Hippocampal formation (tissue), 2 donors: ENCODE measurements at places on chromosomes 6 and 20.

DNA sequence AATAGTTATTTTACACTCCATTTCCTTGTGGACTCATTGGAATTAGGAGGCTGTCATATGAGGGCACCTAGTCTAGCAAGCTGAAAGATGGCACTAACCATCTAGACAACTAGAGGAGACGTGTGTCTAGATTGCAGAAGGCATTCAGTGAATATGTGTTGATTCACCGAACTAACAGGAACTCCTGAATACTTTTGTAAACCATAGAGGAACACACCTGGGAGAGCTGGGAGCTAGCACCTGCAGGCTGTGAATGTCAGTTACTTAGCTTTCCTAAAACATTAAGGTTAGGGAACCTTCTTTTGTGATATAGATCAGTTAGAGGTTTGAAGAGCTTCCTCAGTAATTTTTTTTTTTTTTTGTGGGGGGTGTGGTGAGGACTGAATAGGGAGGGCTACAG lies 7.7 kb downstream of the OPN5 start:
- no peak for DNase-seq

DNA sequence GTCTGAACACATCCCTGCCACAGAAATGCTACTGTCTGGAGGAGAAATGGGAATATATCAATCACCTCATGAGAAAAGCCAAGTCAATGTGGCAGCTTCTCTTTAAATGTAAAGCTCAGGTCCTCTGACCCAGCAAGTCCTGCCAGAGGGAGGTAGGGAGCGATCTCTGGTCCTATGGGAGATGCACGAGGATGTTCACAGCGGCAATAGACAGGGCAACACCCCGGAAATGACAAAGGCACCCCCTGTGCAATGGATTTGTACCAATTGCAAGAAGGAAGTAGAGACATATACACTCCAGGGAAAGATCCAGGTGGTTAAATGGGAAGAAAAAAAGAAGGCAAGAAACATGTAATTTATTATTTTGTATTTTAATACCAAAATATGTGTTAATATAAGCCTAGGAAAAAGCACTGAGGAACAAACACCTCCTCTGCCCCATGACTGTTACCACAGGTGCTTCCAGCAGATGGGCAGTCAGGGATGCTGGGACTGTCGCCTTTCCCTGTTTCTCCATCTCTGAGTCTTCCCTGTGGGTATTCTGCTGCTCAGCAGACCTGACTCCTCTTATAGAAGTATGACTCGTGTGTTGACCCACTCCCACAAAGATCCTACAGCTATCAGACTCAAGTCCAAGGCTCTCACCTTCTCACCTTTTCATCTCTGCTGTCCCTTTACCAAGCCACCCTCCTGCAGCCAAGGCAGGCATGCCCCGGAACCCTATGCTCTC lies 20.8 kb downstream of the ATP9A start:
- no peak for DNase-seq

- DNase-seq = no peak
Measured at GRCh38 chr6:37636116-37636515, 61.6 kb downstream of the MDGA1 start.

DNA sequence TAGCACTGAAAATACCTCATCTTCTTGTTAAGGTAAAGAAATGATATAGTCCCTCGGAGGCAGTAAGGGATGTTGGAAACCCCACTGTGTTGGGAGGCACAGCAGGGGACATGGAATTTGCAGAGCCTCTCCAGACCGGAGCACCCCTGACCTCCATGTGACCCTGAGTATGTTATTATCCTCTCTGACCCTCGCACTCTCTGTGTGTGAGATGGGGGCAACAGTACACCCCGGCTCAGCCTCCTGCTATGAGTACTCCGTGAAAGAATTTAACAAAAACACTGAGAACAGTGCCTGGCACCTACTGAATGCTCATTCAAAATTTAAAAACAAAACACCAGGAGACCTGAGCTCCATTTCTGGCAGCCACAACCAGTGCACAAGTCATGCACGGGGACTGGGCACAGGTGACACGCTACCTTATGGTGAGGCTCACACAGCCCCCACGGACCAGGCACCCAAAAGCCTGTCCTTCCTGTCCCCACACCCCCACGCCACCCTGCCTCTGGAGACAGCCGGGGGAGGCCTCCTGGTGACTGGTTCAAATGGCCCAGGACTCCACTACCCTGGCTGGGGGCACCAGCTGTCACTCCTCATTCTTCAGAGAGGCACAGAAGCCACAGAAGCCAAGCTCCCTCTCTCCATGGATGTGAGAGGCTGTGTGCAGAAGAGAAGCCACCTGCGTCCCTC lies 6.1 kb downstream of the NINL start:
- DNase-seq = no peak

GRCh38 chr6:40148882-40149573 lies 214.8 kb upstream of the MOCS1 start:
- no peak for DNase-seq

- DNase-seq = no peak
Measured at GRCh38 chr6:88367248-88367647, 201.1 kb upstream of the CNR1 start.

DNA sequence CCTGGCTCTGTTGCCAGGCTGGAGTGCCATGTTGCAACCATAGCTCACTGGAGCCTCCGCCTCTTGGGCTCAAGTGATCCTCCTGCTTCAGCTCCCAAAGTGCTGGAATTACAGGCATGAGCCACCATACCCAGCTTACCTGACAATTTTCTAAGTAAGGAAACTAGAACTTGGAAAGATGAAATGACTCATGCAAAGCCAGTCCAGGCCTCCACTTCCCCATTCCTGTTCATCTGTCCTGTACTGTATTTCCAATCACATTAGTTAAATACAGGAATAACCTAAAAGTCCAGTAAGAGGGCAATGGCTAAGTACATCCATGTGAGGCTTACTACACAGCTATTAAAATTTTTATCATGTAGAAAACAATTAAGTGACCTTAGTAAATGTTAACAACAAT lies 8.3 kb upstream of the ADGB start:
- DNase-seq = no peak

DNA sequence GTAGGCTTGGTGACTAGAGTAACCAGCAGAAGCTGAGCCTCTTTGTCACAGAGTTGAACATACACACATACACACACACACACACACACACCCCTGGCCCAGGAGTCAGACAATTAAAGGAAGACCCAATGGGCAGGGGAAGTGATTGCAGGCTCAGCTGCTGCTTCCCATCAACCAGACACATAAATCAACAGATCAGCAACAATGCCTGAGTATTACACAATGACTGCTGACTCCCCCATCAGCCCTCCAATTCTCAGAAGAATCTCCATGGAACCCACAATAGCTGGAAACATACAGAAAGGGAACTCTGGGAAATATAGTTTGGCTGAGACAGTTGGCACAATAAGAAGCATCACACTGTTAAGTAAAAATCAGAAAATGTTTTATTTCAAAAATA lies 270.4 kb upstream of the PLCB4 start:
- no peak for DNase-seq

DNA sequence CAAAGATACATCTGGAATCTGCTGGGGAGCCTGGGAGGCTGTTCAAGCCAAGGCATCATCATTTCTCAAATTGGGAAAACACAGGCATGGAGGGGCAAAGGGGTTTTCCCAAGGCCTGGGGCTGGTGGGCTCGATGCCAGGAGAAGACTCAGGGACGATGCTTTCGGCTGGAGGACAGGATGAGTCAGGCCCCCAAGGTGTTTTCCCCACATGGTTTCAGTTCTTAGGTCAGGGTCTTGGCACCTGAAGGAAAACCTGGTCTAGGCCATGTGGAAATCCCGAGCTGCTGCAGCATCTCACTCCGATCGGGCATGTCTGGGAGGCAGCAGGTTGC lies 348.1 kb downstream of the CDC5L start:
- DNase-seq = no peak

GRCh38 chr6:106181664-106182418 lies 95.7 kb downstream of the PRDM1 start:
- DNase-seq = no peak
